ENCODE measurements at places on chromosomes 7 and 10. TPM values are rescaled to one million over a fixed set of nuclear protein-coding genes. Genes with fewer than 3 reads are reported as not detected.

TMEM26 gene
- total RNA-seq: 6.4 TPM

RPA3 gene
- 24.6 TPM for total RNA-seq

TUBAL3 gene
- total RNA-seq: not detected

ZNF107 gene
- 3.9 TPM for total RNA-seq

HOXA7 gene
- total RNA-seq: 2.2 TPM

CYP26C1 gene
- total RNA-seq: not detected

NPC1L1 gene
- total RNA-seq: not detected

FEZF1 gene
- not detected for total RNA-seq

FOXP2 gene
- 0.86 TPM for total RNA-seq

LBX1 gene
- not detected for total RNA-seq

PTPRN2 gene
- not detected for total RNA-seq

C10orf105 gene
- total RNA-seq: not detected

PPP1R17 gene
- total RNA-seq: not detected

GJC3 gene
- total RNA-seq: not detected

LEP gene
- not detected for total RNA-seq

SPAG6 gene
- total RNA-seq: not detected

GPR85 gene
- total RNA-seq: 2.6 TPM

EGFR gene
- 98.9 TPM for total RNA-seq

LIPN gene
- not detected for total RNA-seq

PBLD gene
- total RNA-seq: 7.1 TPM

AIMP2 gene
- total RNA-seq: 54.4 TPM

PLAC9 gene
- 0.64 TPM for total RNA-seq

MAGI2 gene
- 20.0 TPM for total RNA-seq

SFRP4 gene
- total RNA-seq: 0.43 TPM

VDAC2 gene
- total RNA-seq: 133 TPM

PRKCQ gene
- under 0.01 TPM for total RNA-seq

CYTH3 gene
- 36.1 TPM for total RNA-seq

OR2A14 gene
- not detected for total RNA-seq

DKK1 gene
- total RNA-seq: 84.4 TPM

NEBL gene
- under 0.01 TPM for total RNA-seq

DMBT1 gene
- under 0.01 TPM for total RNA-seq

MET gene
- 23.8 TPM for total RNA-seq

COL13A1 gene
- total RNA-seq: 3.5 TPM

VOPP1 gene
- total RNA-seq: 81.2 TPM

WNT2 gene
- total RNA-seq: 140 TPM

LLCFC1 gene
- total RNA-seq: not detected

INPP5F gene
- total RNA-seq: 38.0 TPM

TMEM243 gene
- total RNA-seq: 35.8 TPM

GIMAP1 gene
- not detected for total RNA-seq

PON1 gene
- not detected for total RNA-seq

CRTAC1 gene
- total RNA-seq: not detected

SH2D4B gene
- total RNA-seq: not detected

LRIT1 gene
- total RNA-seq: not detected

LRRN3 gene
- 0.86 TPM for total RNA-seq

PTN gene
- 25.1 TPM for total RNA-seq

SPDYE1 gene
- total RNA-seq: not detected

CTAGE15 gene
- under 0.01 TPM for total RNA-seq

KLF14 gene
- under 0.01 TPM for total RNA-seq

Data from fibroblast of villous mesenchyme (primary cell).